Thoracic aorta (tissue), 2 donors: ENCODE measurements at places on chromosomes 12 and 14.
A peak's percentile ranks its signal among the peaks of the same experiment; 100 is the strongest.

DNA sequence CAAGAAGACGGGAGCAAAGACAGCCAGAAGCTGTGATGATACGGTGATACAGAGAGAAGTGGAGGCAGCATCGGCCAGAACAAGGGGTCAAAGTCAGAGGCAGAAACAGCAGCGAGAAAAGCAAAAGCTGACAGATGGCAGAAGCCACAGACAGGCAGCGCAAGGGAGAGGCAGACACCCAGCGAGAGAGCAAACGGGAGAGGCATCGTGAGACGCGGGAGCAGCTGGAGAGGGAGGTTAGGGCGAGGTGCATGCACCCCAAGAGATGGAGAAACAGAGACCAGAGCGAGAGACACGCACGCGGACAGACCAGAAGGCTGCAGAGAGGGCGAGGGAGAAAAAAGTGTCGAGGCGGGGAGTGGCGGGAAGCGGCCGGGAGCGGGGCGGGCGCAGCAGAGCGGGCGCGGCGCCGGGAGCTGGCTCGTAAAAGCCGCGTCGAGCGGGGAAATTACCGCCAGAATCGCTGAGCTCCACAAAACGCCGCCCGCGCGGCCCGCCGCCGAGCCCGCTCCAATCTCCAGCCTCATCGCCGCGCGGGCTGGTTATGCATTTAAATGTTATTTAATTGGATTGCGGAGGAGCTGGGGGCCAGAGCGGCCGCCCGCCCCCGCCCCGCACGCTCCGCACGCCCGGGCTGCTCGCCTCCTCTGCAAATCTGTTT is 15.6 kb downstream of the SMUG1 start:
- peak overlapping the region; percentile 70 for H3K4me3 ChIP-seq
- no peaks in the 10 kb centered on the region for H3K36me3 ChIP-seq
- DNase-seq, result no peak
- H3K4me1 ChIP-seq, result no peaks in the 10 kb centered on the region

- peaks cover 92% of the 10 kb centered on the region for H3K36me3 ChIP-seq
- DNase-seq, result no peak
- no peak overlapping the region for H3K27ac ChIP-seq
- H3K4me3 ChIP-seq, result no peak overlapping the region
- no peaks in the 10 kb centered on the region for H3K4me1 ChIP-seq
Measured at GRCh38 chr12:124352839-124353238, 57.9 kb downstream of the RFLNA start.

DNA sequence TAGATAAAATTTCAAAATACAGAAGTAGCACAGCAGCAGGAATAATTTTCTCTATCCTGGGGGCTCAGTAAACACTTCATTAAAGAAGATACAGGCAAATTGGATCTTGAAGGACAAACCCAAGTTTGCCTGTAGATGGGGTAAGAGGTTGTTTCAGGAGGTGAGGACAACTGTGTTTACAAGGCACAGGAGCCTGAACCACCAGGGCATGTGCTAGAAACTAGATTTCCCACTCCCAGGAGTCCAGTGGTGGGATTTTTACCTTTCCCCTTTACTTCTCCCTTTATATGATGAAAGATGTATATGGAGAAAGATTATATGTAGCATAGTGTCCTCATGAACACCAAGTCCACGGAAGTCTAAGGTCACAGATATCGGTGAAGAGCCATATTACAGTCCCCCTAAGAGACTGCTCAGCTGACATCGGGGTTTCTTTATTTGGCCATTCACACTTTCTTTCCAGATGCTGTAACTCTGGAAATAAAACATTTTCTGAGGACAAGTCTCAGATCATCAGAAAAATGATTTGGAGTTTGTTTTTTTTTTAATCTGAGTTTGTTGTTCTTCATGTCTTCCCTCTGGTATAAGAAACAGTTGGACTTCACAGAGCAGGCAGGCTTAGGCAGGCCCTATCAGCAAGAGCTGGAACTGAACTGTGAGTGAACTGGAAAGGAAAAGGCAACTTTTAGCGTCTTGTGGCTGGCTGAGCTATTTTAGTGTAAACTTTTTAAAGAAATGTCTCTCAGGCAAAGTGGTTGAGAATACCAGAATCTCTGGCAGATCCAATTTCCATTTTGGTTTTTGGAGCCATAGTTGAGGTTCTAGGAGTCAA is 8.0 kb upstream of the EVL start:
- no peaks in the 10 kb centered on the region for H3K27me3 ChIP-seq
- peak overlapping the region; percentile 31 for H3K27ac ChIP-seq
- H3K4me1 ChIP-seq, result no peaks in the 10 kb centered on the region

- H3K36me3 ChIP-seq, result no peaks in the 10 kb centered on the region
- peaks cover 72% of the 10 kb centered on the region for H3K4me1 ChIP-seq
- peak overlapping the region; percentile 78 for H3K4me3 ChIP-seq
- H3K27ac ChIP-seq, result peak overlapping the region; percentile 98
Measured at GRCh38 chr14:77026930-77027537, 1.5 kb downstream of the IRF2BPL start.

DNA sequence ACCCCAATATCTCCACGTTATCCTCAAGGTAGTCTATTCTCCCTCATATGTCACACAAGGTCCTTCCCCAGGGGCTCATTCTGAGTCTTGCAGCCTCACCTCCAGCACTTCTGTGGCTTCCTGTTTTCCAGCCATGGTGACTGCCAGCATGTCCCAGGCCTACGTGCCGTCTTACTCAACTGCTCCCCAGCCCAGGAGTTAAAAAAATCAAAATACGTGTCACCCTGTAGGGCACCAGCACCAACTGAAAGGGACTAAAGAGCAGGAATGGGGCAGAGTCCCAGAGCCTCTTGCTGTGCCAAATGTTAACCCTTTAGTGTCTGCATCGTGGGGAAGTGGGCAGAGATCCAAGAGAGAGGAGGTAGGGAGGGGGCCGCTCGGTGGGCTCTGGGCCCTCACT is 37.0 kb upstream of the MED13L start:
- no peak overlapping the region for H3K4me3 ChIP-seq
- H3K36me3 ChIP-seq, result no peaks in the 10 kb centered on the region
- no peak for DNase-seq
- H3K27ac ChIP-seq, result no peak overlapping the region
- peaks cover 11% of the 10 kb centered on the region for H3K4me1 ChIP-seq

DNA sequence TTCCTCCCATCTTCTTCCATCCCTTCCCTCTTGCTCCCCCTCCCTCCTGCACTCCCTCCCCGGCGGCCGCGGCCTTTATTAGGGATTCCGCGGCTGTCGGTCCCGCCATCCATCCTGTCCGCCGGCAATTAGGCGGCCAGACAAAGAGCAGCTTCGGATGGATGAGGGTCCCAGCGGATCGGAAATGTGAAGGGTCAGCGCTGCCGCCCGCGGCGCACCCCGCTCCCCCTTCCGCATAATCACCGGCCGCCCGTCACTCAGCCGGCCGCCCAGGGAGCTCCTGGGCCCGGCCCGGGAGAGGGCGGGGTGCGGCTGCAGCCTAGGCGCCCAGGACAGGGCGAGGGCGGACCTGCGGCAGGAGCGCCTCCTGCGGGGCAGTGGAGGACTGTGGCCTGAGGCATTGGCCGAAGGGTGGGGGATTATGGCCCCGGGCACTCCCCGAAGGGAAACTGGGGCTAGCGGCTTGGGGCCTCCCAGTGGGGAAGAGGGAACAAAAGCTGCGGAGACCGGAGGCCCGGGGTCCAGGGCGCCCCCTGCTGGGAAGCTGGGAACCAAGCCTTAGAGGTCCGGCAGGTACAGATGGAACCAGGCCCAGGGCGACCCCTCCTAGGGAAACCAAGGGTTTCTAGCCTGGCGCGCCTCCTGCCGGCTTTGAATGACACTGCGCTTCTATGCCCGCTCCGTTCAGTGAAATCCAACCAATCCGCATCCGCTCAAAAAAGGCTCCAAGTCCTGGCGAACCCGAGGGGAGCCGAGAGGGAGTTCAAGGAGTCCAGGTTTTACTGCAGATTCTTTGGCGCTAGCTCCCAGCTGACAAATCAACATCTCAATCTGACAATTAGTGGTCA is 4.4 kb upstream of the DNAJC22 start:
- peaks cover 36% of the 10 kb centered on the region for H3K4me1 ChIP-seq
- peak overlapping the region; percentile 62 for H3K4me3 ChIP-seq
- H3K27ac ChIP-seq, result no peak overlapping the region
- no peak for DNase-seq
- no peaks in the 10 kb centered on the region for H3K36me3 ChIP-seq

DNA sequence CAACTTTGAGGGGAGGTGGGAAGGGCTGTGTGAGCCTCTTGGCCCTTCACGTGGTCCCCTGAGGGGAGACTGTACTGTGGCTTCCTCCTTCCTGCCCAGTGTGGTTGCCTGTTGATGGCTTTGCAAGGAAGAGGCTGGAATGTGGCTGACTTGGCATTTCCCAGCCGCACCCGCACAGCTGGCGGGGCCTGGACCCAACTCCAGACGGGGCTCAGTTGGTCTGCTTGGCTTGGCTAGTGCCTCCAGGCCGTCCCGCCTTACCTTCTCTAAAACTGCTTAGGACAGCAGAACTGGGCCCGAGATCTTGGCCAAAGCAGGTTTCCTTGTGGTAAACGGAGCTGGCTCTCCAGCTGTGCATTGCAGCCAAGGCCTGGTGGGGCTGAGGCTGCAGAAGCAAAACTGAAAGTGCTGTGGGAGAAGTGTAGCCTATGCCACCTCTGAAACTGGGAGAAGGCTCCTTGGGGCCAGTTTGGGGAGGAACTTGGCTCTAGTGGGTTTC is 139.5 kb downstream of the SMOC1 start:
- peak overlapping the region; percentile 51 for H3K27ac ChIP-seq
- no peaks in the 10 kb centered on the region for H3K4me1 ChIP-seq
- no peak for DNase-seq
- H3K4me3 ChIP-seq, result peak overlapping the region; percentile 74
- H3K27me3 ChIP-seq, result no peaks in the 10 kb centered on the region

DNA sequence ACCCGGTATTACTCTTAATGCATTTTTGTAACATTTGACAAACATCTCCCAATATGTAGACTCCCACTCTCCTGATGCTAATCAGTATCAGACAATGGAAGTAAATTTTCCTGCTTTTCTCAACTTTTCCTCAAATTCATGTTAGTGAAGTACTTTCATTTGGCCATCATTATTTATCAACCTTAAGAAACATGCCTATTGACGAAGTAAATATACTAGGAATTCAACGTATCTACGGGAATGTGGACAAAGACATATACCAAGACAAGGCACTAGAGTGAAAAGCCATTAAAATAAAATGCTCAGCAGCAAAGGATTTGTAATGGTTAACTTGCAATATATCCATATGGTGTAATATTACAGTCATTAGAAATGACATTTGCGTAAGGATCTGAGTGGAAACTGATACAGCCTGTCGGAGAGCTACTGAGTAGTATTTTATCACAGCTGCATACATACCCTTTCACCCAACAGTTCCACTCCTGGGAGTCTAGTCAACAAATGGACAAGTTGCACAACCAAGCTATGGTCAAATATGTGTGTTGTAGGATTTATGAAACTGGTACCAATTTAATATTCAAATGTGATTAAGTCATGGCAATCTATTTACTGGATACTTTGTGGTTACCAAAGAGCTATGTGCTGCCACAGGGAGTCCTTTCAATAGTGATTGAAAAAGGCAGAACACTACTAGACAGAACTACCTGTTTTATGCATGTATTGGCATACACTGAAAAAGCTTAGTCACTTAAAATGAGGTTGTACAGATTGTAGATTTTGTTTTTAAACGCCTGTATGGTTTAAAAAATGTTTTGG is 26.5 kb downstream of the NUDT4 start:
- H3K27ac ChIP-seq, result peak overlapping the region; percentile 19
- H3K27me3 ChIP-seq, result no peaks in the 10 kb centered on the region
- H3K4me3 ChIP-seq, result no peak overlapping the region
- no peak for DNase-seq

- no peak for DNase-seq
- no peaks in the 10 kb centered on the region for H3K36me3 ChIP-seq
- peak overlapping the region; percentile 76 for H3K4me3 ChIP-seq
- no peaks in the 10 kb centered on the region for H3K27me3 ChIP-seq
- H3K27ac ChIP-seq, result peak overlapping the region; percentile 99
Measured at GRCh38 chr12:89351489-89352241, 636 bp downstream of the DUSP6 start.

- H3K4me1 ChIP-seq, result no peaks in the 10 kb centered on the region
- no peaks in the 10 kb centered on the region for H3K36me3 ChIP-seq
- no peak overlapping the region for H3K27ac ChIP-seq
- no peaks in the 10 kb centered on the region for H3K27me3 ChIP-seq
- no peak for DNase-seq
- H3K4me3 ChIP-seq, result no peak overlapping the region
Measured at GRCh38 chr14:78302841-78303240, 132.7 kb downstream of the NRXN3 start.

DNA sequence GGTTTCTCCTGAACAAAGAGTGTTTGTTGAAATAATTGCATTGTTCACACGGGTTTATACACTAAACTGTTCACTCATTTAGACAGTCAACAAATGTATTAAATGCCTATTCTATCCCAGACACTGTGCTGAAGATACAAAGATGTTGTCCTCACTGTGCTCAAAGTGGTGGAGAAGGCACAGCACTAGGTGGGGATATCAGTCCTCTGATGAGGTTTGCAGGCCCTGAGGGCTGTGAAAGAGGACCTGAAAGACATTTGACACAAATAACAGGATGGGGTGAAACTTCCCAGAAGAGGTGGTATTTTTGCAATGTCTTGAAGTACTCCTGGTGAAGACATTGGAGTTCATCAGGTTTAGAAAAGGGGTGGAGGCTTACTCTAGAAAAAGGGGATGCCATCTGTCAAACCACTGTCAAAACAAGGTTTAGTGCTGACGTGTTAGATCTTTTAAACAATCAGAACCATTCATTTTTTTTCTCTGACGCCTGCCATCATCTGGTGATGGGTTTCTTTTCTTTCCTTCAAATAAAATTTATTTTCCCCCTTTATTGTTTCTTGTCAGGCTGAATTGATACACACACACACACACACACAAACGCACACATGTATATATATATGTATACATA is 69.5 kb downstream of the ACSS3 start:
- no peak overlapping the region for H3K27ac ChIP-seq
- no peak for DNase-seq
- no peaks in the 10 kb centered on the region for H3K36me3 ChIP-seq
- no peaks in the 10 kb centered on the region for H3K27me3 ChIP-seq
- H3K4me1 ChIP-seq, result no peaks in the 10 kb centered on the region

- H3K4me3 ChIP-seq, result no peak overlapping the region
- DNase-seq, result no peak
- no peaks in the 10 kb centered on the region for H3K4me1 ChIP-seq
- H3K36me3 ChIP-seq, result no peaks in the 10 kb centered on the region
- no peaks in the 10 kb centered on the region for H3K27me3 ChIP-seq
- H3K27ac ChIP-seq, result no peak overlapping the region
Measured at GRCh38 chr14:104105071-104105821, 19.7 kb downstream of the ASPG start.

- no peaks in the 10 kb centered on the region for H3K27me3 ChIP-seq
- H3K36me3 ChIP-seq, result no peaks in the 10 kb centered on the region
- H3K4me1 ChIP-seq, result peaks cover 31% of the 10 kb centered on the region
- H3K4me3 ChIP-seq, result peak overlapping the region; percentile 79
Measured at GRCh38 chr14:105021656-105022275, 883 bp upstream of the CDCA4 start.

DNA sequence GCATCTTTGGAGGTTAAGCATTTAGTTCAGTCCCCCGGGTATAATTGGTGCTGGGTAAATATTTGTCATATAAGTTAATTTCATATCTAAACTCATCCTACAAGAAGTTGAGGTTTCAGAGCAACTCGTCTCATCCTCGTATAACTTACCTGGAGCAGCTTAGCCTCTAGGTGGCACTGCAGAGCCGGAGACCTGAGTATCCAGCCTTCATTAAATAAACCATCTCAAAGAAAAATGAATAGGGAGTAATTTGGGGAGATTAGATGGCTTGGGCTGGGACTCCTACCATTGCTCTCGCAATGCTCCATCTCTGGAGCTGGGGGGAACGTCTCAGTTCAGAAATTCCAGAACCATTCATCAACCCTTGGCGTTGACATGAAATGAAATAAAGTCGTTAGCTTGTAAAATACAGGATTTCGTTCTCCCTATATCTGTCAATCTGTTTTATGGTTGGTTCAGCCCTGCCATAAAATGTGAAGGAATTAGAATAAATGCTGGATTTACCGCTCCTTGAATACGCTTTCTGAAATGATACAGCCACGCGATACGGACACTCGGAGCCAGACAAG is 122.9 kb upstream of the TMEM132D start:
- H3K36me3 ChIP-seq, result no peaks in the 10 kb centered on the region
- no peak for DNase-seq
- no peaks in the 10 kb centered on the region for H3K4me1 ChIP-seq
